RPMI8226 (cell line): ENCODE measurements at places on chromosomes 5 and 9.

GRCh38 chr5:89273289-89273688, 390.3 kb upstream of the MEF2C start:
- DNase-seq: no peak

DNA sequence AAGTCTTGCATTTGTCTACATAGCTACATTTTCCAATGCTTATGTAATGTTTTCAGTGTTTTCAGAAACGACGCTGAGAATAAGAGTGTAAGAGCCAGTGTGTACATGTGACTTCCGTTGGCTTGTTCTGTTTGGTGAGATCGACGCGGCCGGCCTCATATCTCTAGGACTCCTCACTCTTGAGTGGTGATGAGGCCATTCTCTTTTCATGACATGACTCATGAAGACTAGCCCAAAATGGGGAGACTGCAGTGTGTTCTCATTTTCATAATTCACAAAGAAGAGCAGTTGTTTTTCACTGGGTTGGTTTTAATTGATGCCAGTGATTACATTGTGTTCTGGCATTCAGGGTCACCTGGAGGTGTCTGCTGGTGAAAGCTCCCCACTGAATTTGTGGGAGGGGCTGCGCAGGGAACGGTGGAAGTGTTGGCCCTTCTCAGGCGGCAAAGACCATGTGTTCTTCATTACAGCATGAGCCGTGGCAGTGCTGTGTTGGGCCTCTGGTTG, 131.5 kb upstream of the OTULINL start:
- DNase-seq: no peak

- DNase-seq: no peak
Measured at GRCh38 chr5:155295111-155295510, 281.6 kb downstream of the KIF4B start.

- DNase-seq: no peak
Measured at GRCh38 chr5:92119110-92119509, 736.0 kb upstream of the ARRDC3 start.

- DNase-seq: no peak
Measured at GRCh38 chr5:111953351-111954127, 196.5 kb upstream of the NREP start.

DNA sequence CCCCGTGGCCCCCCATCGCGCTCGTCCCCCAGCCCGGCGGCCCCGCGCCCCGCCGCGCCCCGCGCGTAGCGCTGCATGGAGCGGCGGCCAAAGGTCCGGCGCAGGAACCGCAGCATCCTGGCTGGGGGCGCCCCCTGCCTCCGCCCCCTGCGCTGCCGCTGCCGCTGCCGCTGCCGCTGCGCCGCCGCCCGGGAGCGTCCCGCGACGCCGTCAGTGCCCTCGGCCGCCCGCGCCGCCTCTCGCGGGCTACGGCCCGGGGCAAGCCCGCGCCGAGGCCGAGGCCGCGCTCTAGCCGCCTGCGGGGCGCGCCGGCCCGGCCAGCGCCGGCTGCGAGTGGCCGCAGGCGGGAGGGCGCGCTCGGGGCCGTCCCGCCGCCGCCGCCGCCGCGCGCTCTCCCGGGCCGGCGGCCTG, 523 bp downstream of the EPB41L4B start:
- peak; percentile 28 for DNase-seq

DNA sequence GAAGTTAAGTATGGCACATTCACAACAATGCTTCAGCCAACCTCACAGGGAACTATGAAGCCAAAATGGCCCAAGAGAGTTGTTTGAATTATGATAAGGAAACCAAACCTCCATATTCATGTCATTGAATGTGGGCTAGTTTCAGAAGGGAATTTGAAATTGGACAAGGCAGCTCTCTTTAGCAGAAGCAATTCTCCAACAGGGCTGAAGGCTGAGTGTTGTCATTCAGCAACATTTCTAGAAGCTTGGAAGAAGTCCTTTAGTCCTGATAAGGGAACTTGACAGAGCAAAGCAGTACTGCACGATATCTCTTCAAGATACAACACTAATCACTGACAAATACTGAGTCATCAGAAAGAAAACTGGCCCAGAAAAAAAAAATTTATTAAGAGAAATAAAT, 115.4 kb downstream of the SLC25A46 start:
- DNase-seq: no peak

GRCh38 chr9:4174546-4175175, 125.2 kb downstream of the GLIS3 start:
- DNase-seq: no peak

- DNase-seq: no peak
Measured at GRCh38 chr5:60457233-60457632, 242.7 kb downstream of the DEPDC1B start.

- no peak for DNase-seq
Measured at GRCh38 chr9:109716631-109717030, 63.4 kb upstream of the PALM2AKAP2 start.

DNA sequence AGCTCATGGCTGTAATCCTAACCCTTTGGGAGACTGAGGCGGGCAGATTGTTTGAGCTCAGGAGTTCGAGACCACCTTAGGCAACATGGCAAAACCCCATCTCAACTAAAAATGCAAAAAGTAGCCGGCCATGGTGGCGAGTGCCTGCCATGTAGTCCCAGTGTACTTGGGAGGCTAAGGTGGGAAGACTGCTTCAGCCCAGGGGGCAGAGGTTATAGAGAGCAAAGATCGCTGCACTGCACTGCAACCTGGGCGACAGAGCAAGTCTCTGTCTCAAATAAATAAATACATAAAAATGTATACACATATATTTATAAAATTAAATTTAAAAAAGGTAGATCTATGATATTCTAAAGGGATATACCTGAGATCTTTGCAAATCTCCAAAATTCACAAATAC, 19.4 kb downstream of the ZBTB5 start:
- no peak for DNase-seq

GRCh38 chr9:137705906-137706305, 87.1 kb downstream of the EHMT1 start:
- no peak for DNase-seq

DNA sequence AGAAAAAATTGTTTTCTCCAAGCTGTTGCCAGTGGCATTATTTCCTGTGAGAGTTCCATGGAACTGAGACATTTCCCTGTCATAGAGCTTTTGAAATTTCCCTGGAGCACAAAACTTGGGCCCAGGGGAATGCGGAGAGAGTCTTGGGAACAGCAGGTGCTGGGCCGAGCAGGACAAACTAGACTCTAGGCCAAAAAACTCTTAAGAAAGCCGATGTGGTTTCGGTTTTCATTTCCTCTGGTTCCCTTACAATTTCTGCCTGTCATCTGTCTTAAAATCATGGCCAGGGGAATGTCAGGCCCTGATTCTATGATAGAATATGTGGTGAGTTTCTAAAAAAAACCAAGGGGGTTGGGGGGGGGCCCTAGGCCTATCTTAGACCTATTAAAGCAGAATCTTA, 4.6 kb downstream of the SLC35A4 start:
- DNase-seq: peak; percentile 71

- no peak for DNase-seq
Measured at GRCh38 chr9:103942651-103943050, 151.5 kb upstream of the SMC2 start.

DNA sequence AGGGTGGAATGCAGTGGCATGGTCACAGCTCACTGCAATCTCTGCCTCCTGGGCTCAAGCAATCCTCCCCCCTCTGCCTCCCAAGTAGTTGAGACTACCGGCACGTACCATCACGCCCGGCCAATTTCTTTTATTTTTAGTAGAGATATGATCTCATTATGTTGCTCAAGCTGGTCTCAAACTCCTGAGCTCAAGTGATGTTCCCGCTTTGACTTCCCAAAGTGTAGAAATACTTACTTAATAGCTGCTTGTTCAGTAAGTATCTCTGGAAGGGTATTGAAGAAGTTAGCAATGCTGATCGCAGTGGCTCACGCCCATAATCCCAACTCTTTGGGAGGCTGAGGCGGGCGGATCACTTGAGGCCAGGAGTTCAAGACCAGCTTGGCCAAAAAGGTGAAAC, 35.7 kb upstream of the PLIN2 start:
- DNase-seq: no peak

DNA sequence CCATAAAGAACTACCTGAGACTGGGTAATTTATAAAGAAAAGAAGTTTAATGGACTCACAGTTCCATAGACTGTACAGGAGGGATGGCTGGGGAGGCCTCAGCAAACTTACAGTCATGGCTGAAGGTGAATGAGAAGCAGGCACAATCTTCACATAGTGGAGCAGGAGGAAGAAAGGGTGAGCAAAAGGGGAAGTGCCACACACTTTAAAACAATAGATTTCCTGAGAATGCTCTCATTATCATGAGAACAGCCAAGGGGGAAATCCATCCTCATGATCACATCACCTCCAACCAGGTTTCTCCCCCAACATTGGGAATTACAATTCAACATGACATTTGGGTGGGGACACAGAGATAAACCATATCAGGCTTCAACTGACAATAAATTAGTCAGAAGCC, 664.9 kb downstream of the TAF11L14 start:
- no peak for DNase-seq

- peak; percentile 30 for DNase-seq
Measured at GRCh38 chr9:15142878-15143534, 164.0 kb downstream of the TTC39B start.

DNA sequence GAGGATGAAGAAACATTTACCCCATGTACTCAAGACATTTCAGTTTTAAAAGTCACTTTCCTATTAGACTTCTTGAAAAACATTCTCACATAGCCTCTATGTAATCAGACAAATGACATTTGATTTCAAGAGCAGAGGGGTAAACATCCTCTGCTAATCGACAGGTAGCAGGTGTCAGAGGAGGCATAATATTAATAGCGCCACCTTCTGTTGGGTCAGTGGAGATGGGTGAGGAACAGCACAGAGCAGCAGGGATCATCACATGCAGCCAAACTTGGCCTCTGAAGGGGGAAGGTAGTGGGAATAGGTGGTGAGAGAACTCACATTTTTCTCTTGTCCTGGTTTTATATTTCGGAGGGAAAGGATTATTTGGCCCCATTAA, 3.3 kb upstream of the LSM11 start:
- peak; percentile 36 for DNase-seq

DNA sequence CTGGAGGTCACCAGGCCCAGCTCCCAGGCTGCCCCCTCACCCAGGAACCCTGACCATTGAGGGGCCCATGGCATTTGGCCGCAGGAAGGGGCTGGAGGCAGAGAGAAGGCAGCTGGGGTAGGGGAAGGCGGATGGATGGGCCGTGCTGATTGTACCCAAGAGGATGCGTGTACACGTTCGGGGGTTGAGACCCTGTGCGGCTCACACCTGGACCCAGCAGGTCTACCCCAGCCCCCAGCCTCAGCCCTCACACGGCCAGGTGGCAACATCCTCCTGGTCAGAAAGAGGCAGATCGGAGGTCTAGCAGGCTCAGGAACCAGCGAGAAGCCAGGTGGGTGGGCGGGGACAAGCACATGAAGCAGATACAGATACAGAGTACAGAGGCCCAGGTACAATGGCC, 33.7 kb downstream of the NACC2 start:
- no peak for DNase-seq

- no peak for DNase-seq
Measured at GRCh38 chr9:135839516-135839915, 67.8 kb downstream of the CAMSAP1 start.

- peak; percentile 55 for DNase-seq
Measured at GRCh38 chr5:140402258-140403074, 833 bp downstream of the ANKHD1 start.

DNA sequence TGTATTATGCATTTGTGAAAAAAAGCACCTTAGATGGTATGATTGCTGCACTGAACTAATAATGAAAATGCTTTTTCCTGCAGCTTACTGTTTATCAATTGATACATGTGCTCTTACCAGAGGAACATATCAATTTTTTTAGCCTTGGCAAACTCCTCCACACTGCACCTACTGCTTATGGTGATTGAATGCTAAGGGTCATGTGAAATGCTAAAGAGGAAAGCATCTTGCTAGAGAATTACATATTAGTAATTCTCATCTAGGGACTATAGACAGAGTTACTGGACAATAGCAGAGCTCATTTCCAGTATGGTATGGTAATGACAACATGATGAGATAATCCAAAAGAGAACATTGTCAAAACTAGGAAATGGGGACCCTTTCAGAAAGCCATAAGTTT, 817.1 kb downstream of the CDH12 start:
- DNase-seq: no peak

- DNase-seq: no peak
Measured at GRCh38 chr9:35726931-35727330, 5.1 kb downstream of the TLN1 start.
